ENCODE measurements at places on chromosomes 5 and 9.

GRCh38 chr5:10420468-10420867 lies 21.2 kb upstream of the ROPN1L start:
- DNase-seq = no peak

GRCh38 chr5:44497606-44498005 lies 108.4 kb upstream of the FGF10 start:
- no peak for DNase-seq

DNA sequence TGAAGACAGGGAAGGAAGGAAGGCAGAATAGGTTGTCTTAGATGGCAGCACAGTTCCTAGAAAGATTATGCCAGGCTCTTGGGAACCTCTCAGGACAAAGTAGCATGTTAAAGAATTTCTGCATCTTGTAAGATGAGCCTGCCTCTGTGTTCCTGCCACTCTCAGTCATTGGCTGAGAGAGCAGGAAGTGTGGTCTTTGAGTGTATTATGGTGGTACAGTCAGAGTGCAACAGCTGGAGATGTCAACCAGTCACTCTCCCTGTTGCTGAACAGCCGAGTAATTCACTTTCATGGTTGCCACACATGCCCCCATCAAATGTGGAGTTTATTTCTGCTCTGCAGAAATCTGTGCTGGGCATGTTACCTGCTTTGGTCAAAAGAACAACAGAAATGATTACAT lies 659.6 kb upstream of the RIOK2 start:
- no peak for DNase-seq

GRCh38 chr5:135271533-135272310 lies 127.3 kb downstream of the MACROH2A1 start:
- DNase-seq = no peak

- no peak for DNase-seq
Measured at GRCh38 chr5:39058178-39058921, 15.8 kb downstream of the RICTOR start.

DNA sequence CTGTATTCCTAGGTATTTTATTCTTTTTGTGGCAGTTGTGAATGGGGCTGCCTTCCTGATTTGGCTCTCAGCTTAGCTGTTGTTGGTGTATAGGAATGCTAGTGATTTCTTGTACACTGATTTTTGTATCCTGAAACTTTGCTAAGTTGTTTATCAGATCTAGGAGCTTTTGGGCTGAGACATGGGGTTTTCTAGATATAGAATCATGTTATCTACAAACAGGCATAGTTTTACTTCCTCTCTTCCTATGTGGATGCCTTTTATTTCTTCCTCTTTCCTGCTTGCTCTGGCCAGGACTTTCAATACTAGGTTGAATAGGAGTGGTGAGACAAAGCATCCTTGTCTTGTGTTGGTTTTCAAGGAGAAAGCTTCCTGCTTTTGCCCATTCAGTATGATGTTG lies 129.9 kb downstream of the DMXL1 start:
- DNase-seq = no peak

DNA sequence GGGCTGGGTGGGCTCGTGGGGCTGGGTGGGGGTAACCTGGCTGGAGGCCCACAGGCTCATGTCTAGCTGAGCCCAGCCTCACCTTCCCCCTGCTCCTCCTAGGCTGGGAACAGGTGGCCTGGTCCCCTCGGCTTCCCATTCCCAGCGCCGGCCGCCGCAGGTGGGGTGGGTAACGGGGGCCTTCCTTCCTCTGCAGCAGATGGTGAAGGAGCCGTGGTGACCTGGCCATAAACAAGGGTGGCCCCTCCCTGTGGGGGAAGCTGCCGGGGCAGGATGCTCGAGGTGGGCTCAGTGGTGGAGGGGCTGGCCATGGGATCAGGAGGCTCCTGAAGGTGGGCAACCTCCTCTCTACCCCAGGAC lies 41.0 kb upstream of the EGFL7 start:
- no peak for DNase-seq

GRCh38 chr9:93466416-93467061 lies 13.2 kb upstream of the FAM120AOS start:
- DNase-seq = no peak

GRCh38 chr9:91902475-91903125 lies 47.4 kb downstream of the ROR2 start:
- DNase-seq = no peak

- no peak for DNase-seq
Measured at GRCh38 chr9:88303721-88304451, 84.4 kb upstream of the SPIN1 start.

GRCh38 chr9:13480693-13481092 lies 201.2 kb upstream of the MPDZ start:
- DNase-seq = no peak

DNA sequence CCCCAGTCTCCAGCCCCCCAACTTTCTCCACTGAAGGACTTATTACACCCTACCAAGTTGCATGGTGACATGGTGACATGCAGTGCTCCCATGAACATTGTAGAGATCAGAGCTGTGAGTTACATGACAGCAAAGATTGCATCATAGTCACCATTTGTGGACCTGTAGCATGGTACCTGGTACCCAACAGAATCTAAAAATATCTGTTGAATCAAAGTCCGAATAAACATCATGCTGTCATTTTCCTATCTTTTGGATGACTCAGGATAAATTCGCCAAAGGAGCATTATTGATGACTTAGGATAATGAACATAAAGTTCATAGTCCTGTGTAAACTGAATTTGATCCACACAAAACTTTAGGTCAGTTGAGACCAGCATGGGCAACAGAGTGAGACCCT lies 6.7 kb upstream of the PPARGC1B start:
- DNase-seq = no peak

- no peak for DNase-seq
Measured at GRCh38 chr5:57094753-57095683, 78.8 kb upstream of the GPBP1 start.

- DNase-seq = no peak
Measured at GRCh38 chr5:123535648-123536047, 23.7 kb downstream of the CSNK1G3 start.

DNA sequence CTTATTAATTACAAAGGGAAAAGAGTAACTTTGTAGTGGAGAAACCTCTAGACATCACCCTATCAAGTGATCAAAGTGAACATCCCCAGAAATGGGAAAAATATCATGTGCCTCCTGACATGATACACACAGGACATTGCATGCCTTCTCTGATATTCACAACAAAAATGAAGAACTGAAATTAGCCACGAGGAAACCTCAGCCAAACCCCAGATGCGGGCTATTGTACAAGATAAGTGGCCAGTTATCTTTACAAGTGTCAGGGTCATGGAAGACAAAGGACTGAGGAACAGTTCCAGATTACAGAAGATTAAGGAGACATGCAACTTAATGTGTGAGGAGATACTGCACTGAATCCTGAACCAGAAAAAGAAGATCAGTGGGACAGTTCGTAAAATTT lies 23.8 kb upstream of the NPM1 start:
- no peak for DNase-seq
